ENCODE measurements at places on chromosomes 2 and 18.

- no peak for DNase-seq
These were observed 451.4 kb upstream of the ST6GAL2 start for GRCh38 chr2:107337209-107337898.

- no peak for DNase-seq
These were observed 1.3 kb downstream of the R3HDM1 start for GRCh38 chr2:135532581-135532980.

DNA sequence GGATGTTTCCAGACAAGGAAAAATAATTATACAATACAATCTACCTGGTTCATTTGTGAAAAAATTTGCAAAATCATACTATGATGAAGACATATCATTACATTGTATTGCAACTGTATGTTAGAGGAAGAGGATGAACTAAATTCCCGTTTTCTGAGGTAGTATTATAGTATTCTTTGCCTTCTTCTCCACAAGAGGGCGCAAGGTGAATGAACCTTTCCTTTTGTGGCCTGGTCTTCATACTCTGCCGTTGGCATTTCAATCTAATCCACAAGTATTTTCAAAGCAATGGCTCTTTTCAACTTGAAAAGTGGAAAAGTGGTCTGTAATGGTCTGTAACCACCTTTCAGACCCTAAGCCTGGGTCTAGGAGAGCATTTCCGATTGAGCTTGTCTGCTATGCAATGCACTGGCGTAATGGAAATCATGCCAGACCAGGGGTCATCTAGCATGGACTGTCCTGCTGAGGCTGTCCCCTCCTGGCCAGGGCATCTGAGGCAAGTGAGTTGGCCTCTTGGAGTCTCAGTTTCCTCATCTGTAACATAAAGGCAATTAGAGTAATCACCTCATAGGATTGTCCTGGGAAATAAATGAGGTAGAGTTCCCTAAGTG lies 30.8 kb upstream of the ZNF396 start:
- DNase-seq: peak; percentile 20

DNA sequence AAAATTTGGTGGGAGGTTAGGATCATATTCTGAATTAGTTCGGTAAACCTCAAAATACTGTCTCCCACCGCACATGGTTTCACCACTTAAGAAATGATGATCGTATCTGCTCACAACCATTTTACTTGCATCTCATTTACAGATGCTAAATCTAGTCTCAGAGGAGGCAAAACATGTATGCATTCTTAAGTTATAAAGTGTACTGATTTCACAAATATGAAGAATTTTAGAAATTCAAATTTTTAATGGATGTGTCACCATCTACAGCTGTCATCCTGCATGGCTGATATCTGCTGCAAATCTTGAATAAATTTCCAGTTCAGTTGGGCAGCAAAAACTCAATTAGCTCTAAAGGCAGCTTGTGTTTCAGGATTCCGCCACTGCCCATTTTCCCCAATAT lies 243.3 kb upstream of the KCNJ3 start:
- no peak for DNase-seq

- no peak for DNase-seq
These were observed 51.4 kb downstream of the ZFP36L2 start for GRCh38 chr2:43175020-43175441.

GRCh38 chr2:68309426-68309825 lies 10.3 kb downstream of the CNRIP1 start:
- no peak for DNase-seq

DNA sequence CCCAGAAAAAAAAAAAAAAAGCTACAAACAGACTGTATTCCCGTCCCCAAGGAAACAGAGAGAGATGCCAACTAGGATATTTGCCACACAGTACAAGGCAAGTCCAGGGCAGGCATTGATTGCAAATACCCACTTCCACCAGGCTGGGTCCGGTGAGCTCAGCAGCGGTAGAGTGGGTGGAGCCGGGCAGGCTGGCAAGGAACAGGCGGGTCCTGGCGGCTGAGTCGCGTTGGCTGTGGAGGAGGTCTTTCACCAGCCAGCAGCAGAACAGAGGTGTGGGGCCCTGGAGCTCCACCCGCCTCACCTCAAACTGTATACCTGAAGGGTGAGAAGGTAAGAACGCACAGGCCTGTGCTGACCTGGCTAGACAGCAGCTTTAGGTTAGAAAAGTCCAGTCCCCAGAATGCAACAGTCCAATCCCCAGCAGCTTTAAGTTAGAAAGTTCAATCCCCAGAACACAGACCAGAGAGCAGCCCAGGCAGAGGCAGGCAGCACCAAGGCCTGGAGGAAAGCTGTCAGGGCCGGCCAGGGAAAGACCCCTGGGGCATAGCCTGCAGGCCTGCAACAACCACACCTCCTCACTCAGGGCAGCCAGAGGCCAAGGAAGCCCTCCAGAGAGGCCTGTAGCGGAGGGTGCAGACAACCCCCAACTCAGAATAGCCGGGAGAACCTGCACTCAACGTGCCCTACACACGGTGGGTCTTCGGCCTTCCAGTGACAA lies 21.9 kb upstream of the MTERF4 start:
- DNase-seq: no peak

DNA sequence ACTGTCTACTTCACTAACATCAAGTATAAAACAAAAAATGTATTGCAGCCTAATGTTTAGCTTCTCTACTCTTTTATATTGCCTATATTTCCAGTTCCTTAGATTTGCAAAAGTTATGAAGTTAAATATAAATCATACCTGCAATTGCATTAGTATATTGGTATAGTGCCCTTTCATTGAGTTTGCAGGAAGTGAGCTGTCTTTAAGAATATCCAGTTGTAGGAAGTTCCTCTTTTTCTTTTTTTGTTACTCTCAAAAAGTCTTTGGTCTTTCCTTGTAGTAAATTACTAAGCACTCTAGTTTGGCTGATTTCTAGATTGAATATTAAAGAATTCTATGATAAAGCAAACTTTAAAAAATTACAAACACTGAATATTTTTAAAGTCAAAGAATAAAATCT lies 71.3 kb upstream of the FN1 start:
- no peak for DNase-seq

DNA sequence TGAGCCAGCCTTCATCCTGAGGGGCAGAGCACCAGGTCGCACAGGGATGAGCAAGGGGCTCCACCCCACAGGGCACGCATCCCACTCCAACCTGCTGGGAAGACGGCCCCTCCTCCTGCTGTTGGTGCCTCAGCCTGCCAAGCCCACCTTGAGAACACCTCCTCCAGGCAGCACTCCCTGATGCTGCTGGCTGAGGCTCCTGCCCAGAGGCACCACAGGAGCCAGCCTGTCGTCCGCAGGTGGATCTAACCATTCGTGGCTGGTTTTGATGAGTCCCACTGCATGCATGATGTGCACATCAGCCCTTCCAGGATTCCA lies 58.4 kb downstream of the BIN1 start:
- DNase-seq: no peak

DNA sequence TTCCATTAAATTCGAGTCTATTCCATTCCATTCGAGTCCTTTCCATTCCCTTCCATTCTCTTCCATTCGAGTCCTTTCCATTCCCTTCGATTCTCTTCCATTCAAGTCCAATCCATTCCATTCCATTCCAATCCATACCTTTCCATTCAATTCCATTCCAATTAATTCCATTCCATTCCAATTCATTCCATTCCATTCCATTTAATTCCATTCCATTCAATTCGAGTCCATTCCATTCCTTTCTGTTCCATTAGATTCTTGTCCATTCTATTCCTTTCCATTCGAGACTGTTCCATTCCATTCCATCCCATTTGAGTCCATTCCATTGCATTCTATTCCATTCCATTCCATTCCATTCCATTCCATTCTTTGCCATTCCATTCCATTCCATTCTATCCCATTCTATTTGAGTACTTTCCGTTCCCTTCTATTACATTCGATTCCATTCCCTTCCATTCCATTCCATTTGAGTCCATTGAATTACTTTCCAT lies 1130.0 kb downstream of the RPIA start:
- DNase-seq: no peak

DNA sequence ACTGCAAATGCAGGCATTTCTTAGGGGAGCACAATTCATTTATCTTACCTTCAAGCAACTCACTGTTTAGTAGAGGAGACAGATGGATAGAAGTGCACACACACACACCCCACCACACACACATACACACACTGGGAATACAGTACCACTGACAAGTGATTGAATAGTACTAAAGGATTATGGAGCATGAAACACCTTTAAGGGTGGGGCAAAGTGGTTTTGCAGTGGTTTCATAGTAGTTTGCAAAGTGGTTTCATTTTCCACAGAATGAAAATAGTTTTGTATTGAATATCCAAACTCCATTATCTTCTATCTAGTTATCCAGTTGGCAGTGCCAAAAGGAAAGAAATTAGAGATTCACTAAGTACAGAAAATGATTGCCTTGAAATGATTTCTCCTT lies 18.9 kb downstream of the KIF5C start:
- no peak for DNase-seq

GRCh38 chr18:40608226-40608625 lies 1346.8 kb upstream of the PIK3C3 start:
- DNase-seq: no peak

DNA sequence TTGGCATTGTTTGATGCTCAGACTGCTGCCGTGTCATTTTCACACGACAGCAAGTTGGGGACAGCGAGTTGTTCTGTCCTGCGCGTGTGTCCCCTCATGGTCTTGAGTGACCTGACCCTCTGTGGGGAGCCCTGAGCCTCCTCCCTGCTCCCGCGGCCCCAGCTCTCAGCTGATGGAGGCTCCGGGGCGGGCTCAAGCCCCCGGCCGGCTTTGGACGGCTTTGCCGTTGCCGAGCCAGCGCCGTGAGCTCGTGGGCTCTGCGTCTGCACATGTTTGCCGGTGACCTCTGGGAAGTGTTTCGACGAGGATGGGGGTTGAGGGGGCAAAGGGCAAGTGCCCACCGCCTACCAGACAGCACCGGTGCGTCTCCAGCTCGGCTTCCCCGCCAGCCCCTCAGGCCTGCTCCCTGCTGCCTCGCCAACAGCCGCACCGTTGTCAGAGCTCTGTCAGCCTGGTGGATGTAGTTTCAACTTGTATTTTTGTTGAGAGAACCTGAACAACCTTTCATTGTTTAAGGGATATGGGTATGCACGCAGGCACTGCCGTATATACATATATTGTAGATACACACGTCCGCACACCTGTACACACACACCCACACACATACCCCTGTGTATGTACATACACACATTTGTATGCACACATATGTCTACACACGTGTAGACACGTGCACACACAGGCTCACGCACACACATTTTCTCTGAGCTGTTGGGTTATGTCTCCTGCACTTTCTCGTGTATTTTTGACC lies 13.7 kb downstream of the PDCD1 start:
- DNase-seq: no peak

GRCh38 chr2:134225841-134226240 lies 28.0 kb upstream of the MGAT5 start:
- no peak for DNase-seq

DNA sequence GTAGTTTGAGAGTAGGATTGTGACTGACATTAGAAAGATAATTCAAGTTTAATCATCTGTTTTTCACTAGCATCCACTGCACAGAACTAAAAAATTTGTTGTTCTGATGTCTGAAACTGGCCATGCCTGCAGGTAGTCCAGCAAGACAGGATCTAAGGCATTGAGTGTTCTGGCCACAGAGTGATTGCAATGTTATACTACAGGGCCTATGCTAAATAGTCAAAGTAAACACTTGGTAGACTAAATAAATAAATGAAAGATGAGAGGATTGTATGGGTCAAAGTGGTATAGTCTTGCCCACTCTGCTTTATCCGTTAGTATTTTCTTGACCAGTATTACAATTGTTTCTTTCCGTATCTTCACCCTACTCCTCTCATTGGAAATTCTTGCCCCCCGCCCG lies 27.6 kb upstream of the FANCL start:
- DNase-seq: no peak

DNA sequence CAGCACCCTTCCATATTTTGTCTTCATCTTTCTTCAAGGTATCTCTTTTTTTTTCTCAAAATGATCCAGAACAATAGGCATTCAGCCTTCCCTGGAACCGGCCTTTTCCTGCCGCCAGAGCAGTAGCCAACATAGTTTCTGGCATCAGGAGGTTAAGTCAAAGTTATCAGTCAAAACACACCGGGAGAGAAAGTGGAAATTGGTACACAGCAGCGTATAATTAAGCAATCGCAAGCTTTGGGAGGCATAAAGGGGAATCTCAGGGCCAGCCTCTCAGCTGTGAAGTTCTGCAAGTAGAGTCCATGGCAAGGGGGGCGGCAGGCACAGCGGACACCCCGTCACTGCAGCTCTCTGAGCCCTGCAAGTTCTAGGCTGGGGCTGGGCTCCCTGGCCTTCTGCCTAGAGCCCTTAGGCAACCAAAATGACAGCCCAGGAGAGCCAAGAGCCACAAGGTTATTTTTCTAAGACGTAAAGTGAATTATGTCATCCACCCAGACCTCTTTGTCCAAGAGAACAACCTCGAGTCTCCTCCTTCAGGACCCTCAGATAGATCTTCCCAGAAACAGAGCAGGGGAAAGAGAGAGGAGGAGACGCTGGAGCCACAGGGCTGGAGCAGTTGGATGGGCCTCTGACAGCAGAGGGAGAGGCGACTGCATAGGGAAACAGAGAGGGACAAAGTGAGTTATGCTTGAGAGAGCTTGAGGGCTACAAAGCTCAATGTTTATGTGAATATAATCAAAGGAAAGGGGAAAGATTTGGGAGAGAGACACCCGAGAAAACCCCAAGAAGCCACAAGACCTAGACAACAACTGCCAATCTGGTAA lies 114.7 kb downstream of the BCL2L11 start:
- DNase-seq: no peak

DNA sequence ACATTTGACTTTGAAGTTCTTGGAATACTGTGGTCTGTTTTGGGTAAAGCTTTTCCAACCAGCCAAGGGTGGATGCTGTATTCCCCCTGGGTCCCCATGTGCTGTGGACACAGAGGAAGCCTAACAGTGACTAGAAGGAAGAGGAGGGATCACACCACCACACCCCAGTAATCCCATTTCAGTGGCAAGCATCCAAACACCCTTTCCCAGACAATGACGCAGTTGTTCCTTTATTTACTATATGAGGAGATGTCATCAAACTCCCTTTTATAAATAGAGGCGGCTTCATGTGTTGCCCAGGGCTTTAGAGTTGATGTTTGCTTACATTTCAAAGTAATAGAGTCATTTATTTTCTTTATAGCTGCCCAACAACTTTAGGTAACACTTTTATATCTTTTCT lies 959.4 kb upstream of the GYPC start:
- no peak for DNase-seq

GRCh38 chr2:60484133-60484645 lies 69.3 kb downstream of the BCL11A start:
- DNase-seq: no peak

DNA sequence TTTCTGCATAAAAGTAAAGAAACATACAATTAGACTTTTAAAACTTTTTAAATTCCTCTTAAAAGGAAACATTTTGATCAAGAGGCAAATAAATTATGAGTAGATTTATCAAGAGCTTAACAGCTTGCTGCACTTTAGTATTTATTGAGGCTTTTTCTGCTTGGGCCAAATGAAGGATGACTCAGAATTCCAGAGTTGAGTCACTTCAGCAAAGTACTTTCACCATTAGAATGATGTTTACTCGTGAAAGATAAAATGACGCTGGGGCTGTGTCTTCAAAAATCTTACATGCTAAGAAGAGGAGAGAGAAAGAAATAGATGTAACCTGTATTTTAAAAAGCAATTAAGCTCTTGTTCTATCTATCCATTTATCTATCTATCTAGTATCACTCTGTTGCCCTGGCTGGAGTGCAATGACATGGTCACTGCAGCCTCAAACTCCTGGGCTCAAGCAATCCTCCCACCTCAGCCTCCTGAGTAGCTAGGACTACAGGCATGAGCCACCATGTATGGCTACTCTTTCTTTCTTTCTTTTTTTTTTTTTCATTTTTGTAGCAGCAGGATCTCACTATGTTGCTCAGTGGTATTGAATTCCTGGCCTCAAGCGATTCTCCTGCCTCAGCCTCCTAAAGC lies 75.3 kb upstream of the RIOK3 start:
- DNase-seq: peak; percentile 23

Data from T-helper 2 cell treated with Interferon-gamma antibody and Interleukin-4, amounts not matched to agents 5 μg/mL and 100 μg/mL, for 36 hours (primary cell).